ENCODE measurements at places on chromosomes 3 and 15.
A peak's percentile ranks its signal among the peaks of the same experiment; 100 is the strongest.

- DNase-seq, result peak; percentile 38
Observed at GRCh38 chr3:130759692-130760338, 13.2 kb upstream of the PIK3R4 start.

- DNase-seq, result no peak
Observed at GRCh38 chr15:75620841-75621391, 4.6 kb downstream of the SNUPN start.

DNA sequence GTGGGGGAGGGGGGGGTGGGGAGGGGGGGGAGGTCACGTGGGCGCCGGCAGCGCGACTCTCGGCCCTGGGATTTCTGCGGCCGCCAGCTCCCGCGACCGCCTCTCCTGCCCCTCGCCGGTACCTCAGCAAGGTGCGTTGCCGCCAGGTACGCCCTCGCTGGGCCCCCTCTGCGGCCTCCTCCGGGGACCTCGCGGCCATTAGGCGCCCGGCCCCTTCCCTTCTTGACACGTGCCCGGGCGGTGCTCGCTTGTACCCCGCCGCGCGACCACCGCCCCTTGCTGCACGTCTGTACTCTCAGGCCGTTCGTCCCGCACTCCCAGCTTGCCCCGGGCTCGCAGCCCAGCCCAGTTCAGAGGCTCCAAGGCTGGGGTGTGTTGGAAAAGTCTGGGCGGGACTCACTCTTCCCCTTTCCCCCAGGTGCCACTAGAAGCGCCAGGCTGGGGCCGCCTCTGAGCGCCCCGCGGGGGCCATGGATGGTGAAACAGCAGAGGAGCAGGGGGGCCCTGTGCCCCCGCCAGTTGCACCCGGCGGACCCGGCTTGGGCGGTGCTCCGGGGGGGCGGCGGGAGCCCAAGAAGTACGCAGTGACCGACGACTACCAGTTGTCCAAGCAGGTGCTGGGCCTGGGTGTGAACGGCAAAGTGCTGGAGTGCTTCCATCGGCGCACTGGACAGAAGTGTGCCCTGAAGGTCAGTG is at the start of gene MAPKAPK3:
TSS of gene MAPKAPK3 (plus strand) at position 56 of the 696 bp plus-strand sequence. CDS start at position 471, 415 bp downstream.
- DNase-seq, result no peak

DNA sequence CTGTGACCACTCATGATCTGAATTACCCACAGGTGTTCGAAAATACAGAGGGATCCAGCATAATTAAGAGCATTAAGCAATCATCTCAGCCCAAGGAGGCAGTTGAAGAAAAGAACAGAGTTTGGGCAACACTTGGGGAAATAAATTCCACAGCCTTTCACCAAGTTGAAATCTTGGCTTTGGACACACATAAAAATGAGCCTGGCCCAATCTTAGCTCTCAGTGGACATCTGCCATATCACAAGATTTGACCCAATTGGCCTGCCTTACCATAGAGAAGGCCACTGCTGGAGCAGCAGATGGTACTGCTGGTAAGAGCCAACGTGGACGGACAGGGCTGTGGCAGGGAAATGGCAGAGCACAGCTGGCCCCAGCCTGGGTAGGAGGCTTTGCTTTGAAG is 13.0 kb downstream of the FOXP1 start:
- no peak for DNase-seq

DNA sequence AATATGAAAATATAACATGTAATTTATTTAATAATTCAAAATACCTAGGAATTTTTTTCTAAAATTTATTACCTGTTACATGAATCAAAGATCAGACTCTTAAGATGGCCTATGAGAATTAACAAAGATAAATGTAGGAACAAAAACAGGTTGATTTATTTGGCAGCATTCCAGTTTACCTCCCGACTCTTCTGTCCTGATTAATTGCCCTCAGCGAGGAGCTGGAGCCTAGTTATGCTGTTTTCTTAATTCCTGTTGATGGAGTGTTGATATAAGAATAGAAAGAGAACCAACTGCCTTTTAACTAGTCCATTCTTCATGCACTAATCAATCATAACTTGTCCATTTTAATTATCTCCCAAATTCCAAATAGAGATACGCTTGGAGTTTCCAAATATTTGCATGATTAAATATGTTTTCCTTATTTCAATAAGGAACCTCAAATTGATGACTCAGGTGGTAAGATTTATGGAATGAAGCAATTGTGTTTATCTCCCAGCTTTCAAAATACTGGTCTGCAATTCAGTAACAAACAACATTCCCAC is 10.6 kb upstream of the CPB1 start:
- DNase-seq, result no peak

GRCh38 chr3:52463416-52463815 is 8.0 kb downstream of the NISCH start:
- DNase-seq, result no peak

- no peak for DNase-seq
Observed at GRCh38 chr3:23991683-23992628, 46.9 kb downstream of the NR1D2 start.

DNA sequence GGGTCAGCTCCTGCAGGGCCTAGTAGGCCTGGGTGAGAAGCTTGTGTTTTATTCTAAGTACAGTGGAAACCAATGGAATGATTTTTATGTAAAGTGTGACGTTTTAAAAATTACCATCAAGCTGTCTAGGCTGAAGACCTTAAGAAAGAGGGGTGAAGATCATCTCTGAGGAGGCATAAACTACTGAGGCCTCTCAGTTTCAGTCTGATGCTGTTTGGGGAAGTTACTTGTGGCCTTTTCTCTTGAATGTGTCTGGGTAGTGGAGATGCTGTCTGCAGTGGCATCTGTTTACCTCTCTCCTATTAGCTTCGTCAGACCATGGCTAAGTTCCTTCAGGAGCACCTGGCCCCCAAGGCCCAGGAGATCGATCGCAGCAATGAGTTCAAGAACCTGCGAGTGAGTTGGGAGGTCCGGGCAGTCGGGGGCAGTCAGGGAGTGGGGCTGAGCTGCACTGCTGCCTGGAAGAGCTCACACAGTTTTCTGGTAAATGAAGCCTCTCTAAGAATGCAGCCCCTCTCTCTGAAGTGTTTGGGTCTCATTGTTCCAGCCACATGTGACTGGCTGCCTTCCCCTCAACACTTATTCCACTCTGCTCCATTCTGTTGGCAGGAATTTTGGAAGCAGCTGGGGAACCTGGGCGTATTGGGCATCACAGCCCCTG is 1.9 kb downstream of the IVD start:
- no peak for DNase-seq

GRCh38 chr3:154229217-154229590 is 95.1 kb downstream of the DHX36 start:
- no peak for DNase-seq

- DNase-seq, result no peak
Observed at GRCh38 chr3:182925330-182925943, 54.9 kb downstream of the DCUN1D1 start.

DNA sequence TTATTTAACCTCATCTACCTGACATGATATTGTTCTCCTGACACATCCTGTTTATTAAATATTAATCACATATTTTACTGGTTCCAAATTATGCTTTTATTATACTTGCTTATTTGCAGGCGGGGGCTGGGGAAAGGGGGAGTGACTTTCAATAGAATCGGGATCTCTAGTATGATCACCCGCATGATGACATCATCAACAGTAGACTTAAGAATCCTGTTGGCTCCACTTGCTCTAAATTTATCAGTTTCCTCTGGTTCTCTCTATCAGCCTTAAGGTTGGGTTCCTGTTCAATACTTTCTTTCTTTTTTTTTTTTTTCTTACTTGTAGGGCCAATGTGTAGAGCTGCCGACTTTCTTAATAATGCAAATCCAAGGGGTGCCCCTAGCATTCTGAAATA is 317.5 kb downstream of the BCHE start:
- no peak for DNase-seq

DNA sequence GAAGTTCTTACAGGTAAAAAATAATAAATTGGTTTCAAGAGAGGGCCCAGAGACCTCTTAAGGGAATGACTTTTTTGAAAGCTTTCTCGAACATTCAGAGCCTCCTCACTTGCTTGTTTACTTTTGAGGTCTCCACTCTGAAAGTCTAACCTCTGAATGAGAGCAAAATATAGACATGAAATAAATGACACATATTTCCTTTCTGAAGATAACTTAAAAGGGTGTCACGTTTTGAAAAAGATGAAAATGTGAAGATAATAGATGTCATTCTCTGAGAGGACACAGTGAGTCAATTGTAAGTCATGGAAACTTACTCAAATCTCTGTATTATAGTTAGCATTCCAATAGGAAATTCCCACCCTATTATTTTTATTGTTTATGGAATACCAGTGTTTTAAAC is 44.6 kb downstream of the HACD2 start:
- no peak for DNase-seq

DNA sequence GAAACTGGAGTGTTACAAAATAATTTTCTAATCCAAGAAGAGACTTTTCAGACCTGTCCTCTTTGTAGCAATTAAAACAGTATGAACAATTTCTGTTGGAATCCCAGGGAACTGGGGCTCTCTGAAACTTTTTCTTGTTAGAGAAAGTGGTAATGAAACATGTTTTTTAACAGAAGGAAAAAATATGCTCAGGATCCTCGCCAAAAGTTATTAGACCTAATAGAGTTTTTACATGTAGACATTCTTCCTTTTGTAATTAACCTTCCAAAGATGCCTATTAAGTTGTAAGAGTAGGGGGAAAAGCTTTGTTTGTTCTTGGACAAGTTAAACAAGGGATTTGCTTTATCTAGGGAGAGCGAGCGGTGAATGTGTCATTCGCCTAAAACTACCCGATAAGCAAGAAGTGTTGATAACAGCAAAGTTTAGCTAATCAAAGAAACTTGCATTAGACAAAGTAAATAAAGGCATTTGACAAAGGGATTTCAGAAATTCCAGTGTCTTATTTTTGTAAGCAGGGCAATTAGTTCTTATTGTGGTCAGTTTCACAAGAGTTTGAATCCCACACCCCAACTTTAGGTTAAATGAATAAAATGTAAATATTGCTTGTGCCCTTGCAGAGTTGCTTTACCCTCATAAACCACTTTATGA is 2.3 kb downstream of the RARB start:
- DNase-seq, result no peak

DNA sequence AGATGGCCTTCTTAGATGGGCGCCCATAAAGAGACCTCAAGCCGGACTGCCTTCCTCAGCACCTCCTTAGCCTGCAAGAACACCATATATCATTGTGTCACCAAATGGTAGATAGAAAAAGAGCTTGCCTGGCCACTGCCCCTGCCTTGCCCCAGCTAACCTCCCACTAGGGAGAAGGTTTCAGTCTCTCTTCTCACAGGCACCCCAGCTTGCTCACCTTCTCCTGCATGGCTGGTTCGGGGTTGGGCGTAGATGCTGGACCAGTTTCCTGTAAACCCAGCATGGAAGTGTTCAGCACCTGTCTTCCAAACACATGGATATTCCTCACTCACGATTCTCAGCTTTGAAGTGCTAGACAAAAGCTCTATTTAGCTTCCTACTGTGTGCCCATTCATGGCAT is 3.3 kb upstream of the SLC22A14 start:
- DNase-seq, result no peak

GRCh38 chr3:44893097-44893496 is 18.7 kb downstream of the TGM4 start:
- DNase-seq, result no peak

DNA sequence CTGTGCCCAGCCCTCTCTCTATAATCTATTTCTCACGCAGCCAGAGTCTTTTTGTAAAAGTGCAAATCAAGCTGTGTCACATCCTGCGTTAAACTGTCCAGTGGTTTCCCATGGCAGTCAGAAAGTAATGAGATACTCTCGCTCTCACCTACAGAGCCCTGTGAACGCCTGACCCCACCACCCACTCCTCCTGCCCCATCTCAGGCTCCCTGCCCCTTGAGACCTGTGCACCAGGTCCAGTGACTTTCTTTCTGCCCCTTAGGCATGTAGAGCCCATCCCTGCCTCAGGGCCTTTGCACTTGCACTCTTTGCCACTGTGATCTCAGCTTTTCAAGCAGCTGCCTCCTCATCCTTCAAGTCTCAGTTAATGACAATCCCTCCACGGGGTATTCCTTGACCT is 58.3 kb upstream of the RASGRP1 start:
- no peak for DNase-seq

GRCh38 chr15:40952301-40952900 is 870 bp upstream of the CHAC1 start:
- no peak for DNase-seq

DNA sequence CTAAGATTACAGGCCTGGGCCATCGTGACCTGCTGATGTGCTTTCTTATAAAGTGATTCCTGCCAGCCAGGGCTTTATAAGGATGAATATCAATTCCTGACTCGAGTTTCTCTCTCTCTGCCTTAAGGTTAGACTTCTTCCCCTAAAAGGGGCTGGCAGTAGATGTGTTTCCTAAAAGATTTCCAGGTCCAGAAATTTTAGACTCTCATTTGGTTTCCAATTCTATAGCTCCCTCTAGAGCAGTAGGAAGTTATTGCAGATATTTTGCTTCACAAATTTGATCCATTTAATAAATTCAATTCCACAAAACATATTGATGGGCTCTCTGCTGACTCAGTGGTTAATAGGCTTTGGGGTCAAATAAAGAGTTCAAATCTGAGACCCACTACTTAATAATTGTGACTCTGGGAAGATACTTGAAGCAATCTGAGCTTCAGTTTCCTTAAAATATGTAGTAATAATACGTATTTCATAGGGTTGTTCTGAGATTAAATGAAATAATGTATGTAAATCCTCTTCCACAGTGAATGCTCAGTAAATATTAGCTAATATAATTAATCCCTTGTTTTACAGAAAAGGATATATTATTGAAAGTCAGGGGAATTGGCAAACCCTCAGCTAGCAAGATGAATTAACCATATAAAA is 2.1 kb downstream of the TRIM69 start:
- DNase-seq, result no peak

DNA sequence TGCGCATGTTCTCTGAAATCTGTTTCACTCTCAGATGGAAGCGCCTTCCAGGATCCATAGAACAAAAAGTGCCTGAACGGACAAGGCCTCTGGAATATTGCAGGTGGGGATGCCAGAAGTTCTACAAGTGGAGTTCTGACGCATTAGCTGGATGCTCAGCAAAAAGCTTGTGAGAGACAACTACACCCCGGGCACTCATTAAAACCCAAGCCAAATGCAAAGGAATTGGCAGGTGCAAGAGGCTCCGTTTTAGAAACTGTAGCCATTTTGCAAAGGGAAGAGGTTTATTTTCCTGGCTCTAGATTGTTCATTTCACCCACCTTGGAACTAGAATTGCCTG is 35.2 kb upstream of the SLC24A5 start:
- no peak for DNase-seq
